ENCODE measurements at places on chromosomes 6 and 20. TPM values are rescaled to one million over a fixed set of nuclear protein-coding genes. Genes with fewer than 3 reads are reported as not detected.

C6orf132 gene
- 13.5 TPM for total RNA-seq

C6orf58 gene
- not detected for total RNA-seq

RPN2 gene
- total RNA-seq, result 160 TPM

DSN1 gene
- total RNA-seq, result 6.5 TPM

GPR6 gene
- total RNA-seq, result not detected

ADGRB3 gene
- 2.3 TPM for total RNA-seq

MAS1 gene
- total RNA-seq, result not detected

GATA5 gene
- total RNA-seq, result 1.8 TPM

TNFRSF6B gene
- 5.3 TPM for total RNA-seq

SGK2 gene
- 1.2 TPM for total RNA-seq

- H3K27me3 ChIP-seq, result no peaks in the 10 kb centered on the region
- H3K4me1 ChIP-seq, result no peaks in the 10 kb centered on the region
- H3K27ac ChIP-seq, result no peak overlapping the region
- DNase-seq, result no peak
- H3K36me3 ChIP-seq, result no peaks in the 10 kb centered on the region
Observed at GRCh38 chr6:24054388-24054787, 71.6 kb upstream of the NRSN1 start.

DNA sequence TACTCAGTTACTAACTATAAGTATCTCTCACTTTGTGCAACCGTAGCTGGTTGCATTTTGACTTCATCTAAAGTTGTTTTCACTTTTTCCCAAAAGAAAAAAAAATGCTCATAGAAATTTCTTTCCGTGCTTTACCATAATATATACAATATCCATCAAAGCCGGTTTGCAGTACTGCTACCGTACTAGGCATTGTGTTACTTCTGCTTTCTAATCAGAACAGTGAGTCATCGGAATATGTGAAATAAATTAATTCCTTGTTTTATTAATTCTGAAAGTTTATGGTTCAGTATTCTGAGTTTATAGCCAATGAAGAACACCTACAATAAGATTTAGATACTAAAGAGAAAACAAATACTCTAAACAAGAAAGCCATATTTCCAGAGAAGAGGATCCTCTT lies 72.5 kb downstream of the TNFRSF21 start:
- H3K36me3 ChIP-seq, result no peaks in the 10 kb centered on the region
- no peak overlapping the region for H3K27ac ChIP-seq
- no peaks in the 10 kb centered on the region for H3K27me3 ChIP-seq
- H3K4me3 ChIP-seq, result no peak overlapping the region

DNA sequence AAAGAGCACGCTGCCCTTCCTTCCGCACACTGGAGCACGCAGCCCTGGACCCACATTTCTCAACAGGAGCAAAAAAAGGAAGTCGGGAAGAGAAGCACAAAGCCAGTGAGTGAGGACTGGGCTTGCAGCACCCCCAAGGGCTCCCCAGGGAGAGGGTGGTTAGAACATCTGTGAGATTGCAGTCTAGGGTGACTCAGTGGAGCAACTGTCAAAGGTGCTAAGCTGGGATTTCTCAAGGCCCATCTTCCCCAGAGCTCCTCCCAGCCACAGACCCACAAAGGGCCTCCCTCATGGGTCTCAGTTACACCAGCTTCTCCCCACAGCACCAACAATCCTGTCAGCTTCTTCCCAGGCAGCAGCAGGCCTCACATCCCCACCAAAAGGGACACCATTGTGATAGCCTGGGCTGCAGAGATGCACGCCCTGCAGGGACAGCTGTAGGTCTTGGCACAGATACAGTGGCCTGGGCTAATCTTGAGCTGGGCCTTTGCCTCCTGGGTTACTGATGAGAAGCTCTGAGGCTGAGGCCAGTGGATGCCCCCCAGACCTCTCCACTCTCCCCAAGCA lies 39.6 kb upstream of the CD93 start:
- no peak overlapping the region for H3K4me3 ChIP-seq
- peaks cover 51% of the 10 kb centered on the region for H3K4me1 ChIP-seq
- peak; percentile 76 for DNase-seq

DNA sequence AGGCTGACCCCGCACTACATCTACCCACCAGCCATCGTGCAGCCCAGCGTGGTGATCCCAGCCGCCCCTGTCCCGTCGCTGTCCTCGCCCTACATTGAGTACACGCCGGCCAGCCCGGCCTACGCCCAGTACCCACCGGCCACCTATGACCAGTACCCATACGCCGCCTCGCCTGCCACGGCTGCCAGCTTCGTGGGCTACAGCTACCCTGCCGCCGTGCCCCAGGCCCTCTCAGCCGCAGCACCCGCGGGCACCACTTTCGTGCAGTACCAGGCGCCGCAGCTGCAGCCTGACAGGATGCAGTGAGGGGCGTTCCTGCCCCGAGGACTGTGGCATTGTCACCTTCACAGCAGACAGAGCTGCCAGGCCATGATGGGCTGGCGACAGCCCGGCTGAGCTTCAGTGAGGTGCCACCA lies 16.4 kb downstream of the RBM38 start:
- H3K36me3 ChIP-seq, result peaks cover 60% of the 10 kb centered on the region
- no peaks in the 10 kb centered on the region for H3K27me3 ChIP-seq
- no peak overlapping the region for H3K4me3 ChIP-seq
- no peak overlapping the region for H3K27ac ChIP-seq

DNA sequence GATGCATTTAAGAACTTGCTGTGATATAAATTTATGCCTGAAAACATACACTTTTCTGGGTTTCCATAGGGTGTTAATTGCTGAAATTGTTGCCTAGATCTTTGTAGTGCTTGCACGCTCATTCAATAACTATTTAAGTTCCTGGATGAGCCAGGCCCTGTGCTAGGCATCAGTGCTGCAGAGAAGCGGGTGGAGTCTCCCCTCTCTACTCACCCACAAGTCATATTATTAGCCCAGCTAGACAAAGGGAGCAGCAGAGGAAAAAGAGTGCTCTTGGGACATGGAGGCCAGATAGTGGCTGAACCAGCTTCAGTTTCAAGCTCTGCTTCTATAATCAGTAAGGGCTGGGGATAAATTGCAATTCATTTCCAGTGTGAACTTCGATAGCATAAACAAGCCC lies 329.1 kb downstream of the TFAP2B start:
- H3K4me3 ChIP-seq, result no peak overlapping the region
- no peaks in the 10 kb centered on the region for H3K27me3 ChIP-seq
- no peak for DNase-seq
- H3K27ac ChIP-seq, result no peak overlapping the region

DNA sequence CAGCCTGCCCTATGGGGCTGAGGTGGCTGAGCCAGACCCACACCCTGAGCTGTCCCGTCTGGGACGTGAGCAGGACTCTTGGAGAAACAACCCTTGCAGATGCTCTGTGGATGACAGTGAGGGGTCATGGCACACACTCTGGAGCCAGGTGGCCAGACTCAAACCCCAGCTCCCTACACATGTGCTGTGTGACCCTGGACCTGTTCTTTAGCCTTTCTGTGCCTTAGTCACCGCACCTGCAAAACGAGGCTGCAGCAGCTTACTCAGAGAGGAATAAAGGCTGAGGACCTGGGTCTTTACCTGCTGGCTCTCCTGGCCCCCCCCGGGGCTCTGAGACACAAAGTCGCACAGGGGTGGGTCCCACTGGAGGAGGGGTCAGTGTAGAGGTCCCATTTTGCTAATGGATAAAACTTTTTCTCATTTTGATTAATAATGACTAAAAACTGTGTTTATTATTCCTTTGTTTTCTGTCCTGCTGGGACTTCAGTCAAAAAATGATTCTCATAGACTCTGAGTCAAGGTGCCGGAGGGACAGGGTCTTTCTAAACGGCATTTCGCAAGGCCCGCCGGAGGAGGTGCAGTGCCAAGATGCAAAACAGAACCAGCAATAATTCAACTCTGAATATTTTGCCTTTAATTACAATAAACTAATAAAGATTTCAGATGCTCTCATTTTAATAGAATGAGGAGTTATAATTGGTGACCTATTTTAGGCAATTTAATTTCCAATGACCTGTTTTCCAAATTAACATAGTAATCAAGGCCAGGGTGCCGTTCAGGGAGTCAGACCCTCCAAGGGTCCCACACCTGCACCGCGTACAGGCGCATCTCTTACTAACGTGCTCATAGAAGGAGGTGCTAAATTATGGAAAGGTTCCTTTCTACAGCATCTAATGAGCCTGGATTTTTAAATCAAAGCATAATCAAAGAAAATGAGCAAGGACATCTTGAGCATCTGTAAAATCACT lies 62.4 kb downstream of the YTHDF1 start:
- H3K27ac ChIP-seq, result no peak overlapping the region
- no peak for DNase-seq
- peaks cover 73% of the 10 kb centered on the region for H3K27me3 ChIP-seq
- no peaks in the 10 kb centered on the region for H3K36me3 ChIP-seq
- H3K4me3 ChIP-seq, result no peak overlapping the region
- H3K4me1 ChIP-seq, result no peaks in the 10 kb centered on the region

DNA sequence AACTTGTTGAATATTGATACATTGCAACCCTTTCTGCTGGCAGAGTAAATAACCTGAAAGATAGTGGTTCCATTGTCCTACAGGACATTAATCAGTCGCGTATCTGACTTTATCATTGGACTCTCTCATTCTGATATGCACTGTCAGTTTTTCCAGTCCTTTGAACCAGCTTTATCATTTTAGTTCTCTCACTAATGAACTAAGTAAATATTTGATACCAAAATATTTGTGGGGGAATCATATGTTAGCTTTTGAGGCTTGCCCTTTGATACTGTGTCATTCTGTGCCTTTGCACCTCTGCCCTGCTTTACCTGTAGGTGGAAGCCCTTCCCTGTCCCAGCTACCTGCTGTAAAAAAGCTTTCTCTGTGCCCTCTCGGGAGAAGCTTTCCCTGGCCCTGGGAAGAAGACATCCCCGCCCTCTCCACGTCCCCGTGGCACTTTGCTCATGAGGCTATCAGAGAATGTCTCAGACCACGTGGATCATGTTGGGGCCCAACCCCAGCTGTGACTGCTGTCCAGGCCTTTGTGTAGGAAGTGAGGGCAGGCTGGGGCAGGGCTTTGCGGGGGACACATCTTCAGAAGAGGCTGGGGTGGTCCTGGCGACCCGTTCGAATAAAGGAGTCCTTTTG lies 117.8 kb upstream of the NXT1 start:
- no peaks in the 10 kb centered on the region for H3K36me3 ChIP-seq
- no peak for DNase-seq
- H3K4me1 ChIP-seq, result no peaks in the 10 kb centered on the region
- no peak overlapping the region for H3K27ac ChIP-seq

DNA sequence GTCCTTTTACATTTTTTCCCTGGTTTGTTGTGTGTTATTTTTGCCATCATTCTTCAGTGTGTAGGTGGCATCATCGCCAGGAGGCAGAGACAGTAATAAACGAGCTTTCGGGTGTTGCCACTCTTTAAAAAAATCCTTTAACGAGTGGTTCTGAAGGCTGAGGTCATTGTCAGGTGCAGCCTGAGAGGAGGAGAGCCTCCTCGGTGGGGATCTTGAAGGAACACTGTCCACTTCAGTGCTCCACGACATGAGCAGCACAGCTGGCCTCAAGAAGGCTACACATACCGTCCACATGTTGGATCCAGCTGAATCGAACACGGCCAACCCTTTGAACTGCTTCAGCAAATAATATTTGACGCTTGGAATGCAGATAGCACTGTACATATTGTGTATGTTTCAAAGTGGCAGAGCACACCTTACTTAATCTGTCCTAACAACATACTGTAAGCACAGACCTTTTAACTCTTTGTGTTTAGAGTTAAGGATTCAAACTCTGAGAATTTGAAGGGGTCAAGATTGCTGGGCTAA lies 48.0 kb upstream of the FOXQ1 start:
- H3K4me1 ChIP-seq, result no peaks in the 10 kb centered on the region
- DNase-seq, result no peak
- H3K4me3 ChIP-seq, result no peak overlapping the region
- no peak overlapping the region for H3K27ac ChIP-seq

- peaks cover 20% of the 10 kb centered on the region for H3K4me1 ChIP-seq
- no peak for DNase-seq
- peak overlapping the region; percentile 96 for H3K4me3 ChIP-seq
- H3K36me3 ChIP-seq, result no peaks in the 10 kb centered on the region
Observed at GRCh38 chr20:33490934-33491656, 1.2 kb downstream of the CBFA2T2 start.

DNA sequence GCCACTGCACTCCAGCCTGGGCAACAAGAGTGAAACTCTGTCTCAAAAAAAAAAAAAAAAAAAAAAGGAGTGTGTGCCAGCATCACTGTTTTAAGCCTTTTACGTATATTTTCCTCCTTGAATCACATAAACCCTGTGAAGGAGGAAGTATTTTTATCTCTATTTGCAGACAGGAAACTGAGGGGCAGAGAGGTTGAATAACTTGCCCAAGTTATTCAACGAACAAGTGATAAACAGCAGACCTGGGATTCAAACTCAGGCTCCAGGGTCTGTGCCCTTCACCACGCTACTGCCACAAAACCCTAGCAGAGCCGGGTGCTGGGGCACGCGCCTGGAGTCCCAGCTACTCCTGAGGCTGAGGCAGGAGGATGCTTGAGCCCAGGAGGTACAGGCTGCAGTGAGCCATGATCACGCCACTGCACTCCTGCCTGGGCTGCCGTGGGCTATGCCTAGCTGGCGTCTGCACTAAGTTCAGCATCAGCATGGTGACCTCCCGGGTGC lies 9.4 kb upstream of the AVP start:
- H3K27me3 ChIP-seq, result peaks cover 46% of the 10 kb centered on the region
- H3K27ac ChIP-seq, result no peak overlapping the region
- no peak overlapping the region for H3K4me3 ChIP-seq
- H3K36me3 ChIP-seq, result no peaks in the 10 kb centered on the region

GRCh38 chr6:37698264-37699137 lies 818 bp upstream of the MDGA1 start:
- DNase-seq, result peak; percentile 63
- peaks cover 27% of the 10 kb centered on the region for H3K4me1 ChIP-seq
- H3K4me3 ChIP-seq, result peak overlapping the region; percentile 77
- H3K27ac ChIP-seq, result peak overlapping the region; percentile 31
- peaks cover 44% of the 10 kb centered on the region for H3K27me3 ChIP-seq
- H3K36me3 ChIP-seq, result no peaks in the 10 kb centered on the region

DNA sequence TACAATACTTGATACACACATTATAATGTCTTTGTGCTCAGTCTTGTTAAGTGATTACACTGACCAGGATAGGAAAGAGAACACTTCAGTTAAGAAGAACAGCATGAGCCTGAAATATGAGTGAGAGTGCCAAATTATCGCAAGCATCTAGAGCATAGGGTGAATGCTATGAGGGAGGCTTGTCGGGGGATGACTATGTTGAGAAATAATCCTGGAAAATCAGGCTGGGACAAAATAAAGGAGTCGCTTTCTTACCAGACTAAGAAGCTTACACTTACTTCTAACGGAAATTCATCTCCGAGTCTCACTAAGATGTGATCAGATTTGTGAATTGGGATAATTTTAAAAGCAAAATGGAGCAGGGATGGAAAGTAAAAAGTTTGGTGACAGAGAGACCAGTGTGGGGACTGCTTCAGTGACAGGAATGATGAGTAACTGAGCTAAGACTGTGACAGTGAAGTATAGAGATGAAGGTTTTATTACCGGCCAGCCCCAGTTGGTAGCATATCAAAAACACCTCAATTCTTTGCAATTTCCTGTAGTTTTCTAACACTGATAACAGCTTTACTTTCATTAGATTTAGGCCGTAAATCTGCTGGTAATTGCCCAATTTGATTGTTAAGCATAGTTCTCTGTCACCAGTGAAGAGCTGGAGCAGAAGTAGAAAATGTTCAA lies 48.4 kb upstream of the DEFB112 start:
- H3K27ac ChIP-seq, result no peak overlapping the region
- no peaks in the 10 kb centered on the region for H3K27me3 ChIP-seq
- no peak for DNase-seq

GRCh38 chr6:158286413-158286812 lies 25.9 kb upstream of the TULP4 start:
- no peak overlapping the region for H3K4me3 ChIP-seq
- peaks cover 29% of the 10 kb centered on the region for H3K4me1 ChIP-seq
- no peaks in the 10 kb centered on the region for H3K36me3 ChIP-seq
- no peaks in the 10 kb centered on the region for H3K27me3 ChIP-seq
- no peak overlapping the region for H3K27ac ChIP-seq
- DNase-seq, result no peak

All from lower lobe of right lung (tissue), 2 donors.